ENCODE measurements at places on chromosomes 12 and 14.
A peak's percentile ranks its signal among the peaks of the same experiment; 100 is the strongest.

GRCh38 chr14:67285876-67286452 lies 44.7 kb downstream of the PALS1 start:
- no peaks in the 10 kb centered on the region for H3K4me1 ChIP-seq
- H3K36me3 ChIP-seq = no peaks in the 10 kb centered on the region
- no peak overlapping the region for H3K27ac ChIP-seq
- H3K4me3 ChIP-seq = no peak overlapping the region
- DNase-seq = no peak

- H3K27ac ChIP-seq = no peak overlapping the region
- no peaks in the 10 kb centered on the region for H3K36me3 ChIP-seq
- no peaks in the 10 kb centered on the region for H3K27me3 ChIP-seq
- H3K4me3 ChIP-seq = no peak overlapping the region
- no peak for DNase-seq
Measured at GRCh38 chr12:45681465-45681864, 48.0 kb upstream of the ARID2 start.

DNA sequence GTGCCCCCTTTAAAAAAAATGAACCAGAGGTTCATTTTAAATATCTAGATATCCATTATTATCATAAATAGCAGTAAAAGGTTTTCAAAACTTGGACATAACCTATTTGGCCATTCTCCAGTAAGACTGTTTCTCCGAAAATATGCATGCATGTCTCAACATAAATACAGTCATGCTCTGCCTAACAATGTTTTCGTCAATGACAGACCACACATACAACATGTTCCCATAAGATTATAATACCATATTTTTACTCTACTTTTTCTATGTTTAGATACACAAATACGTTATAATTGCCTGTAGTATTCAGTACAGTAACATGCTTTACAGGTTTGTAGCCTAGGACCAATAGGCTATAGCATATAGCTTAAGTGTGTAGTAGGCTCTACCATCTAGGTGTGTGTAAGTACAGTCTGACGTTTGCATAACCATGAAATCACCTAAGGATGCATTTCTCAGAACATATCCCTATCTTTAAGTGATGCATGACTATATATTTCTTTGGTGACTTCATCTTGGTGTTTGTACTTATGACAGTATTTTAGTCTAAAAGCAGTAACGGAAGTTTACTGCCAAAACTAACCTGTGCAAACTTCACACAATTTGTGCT lies 3.2 kb downstream of the TMEM19 start:
- H3K36me3 ChIP-seq = no peaks in the 10 kb centered on the region
- no peak for DNase-seq
- no peak overlapping the region for H3K4me3 ChIP-seq
- H3K27ac ChIP-seq = no peak overlapping the region
- no peaks in the 10 kb centered on the region for H3K27me3 ChIP-seq

DNA sequence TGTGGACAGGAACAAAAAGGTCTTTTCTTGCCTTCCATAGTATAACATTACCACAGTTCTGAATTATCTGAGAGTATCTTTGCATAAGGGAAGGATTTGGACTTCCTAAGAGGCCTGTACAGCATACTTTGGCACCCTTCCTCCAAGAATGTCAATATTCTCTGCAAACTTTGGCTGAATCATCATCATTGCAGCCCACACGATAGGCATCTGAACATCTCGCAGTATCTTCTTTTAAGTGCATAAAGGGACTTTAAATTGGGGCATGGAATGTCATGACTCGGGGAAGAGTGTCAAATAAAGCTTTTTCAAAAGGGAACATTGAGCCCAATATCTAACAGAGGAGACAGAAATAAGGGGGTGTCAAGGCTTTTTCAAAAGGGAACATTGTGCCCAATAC lies 646.2 kb upstream of the STXBP6 start:
- no peak overlapping the region for H3K27ac ChIP-seq
- no peak overlapping the region for H3K4me3 ChIP-seq
- no peaks in the 10 kb centered on the region for H3K4me1 ChIP-seq

- H3K4me1 ChIP-seq = no peaks in the 10 kb centered on the region
- DNase-seq = no peak
- H3K36me3 ChIP-seq = no peaks in the 10 kb centered on the region
Measured at GRCh38 chr12:47214001-47214619, 134.4 kb upstream of the AMIGO2 start.

GRCh38 chr12:92539110-92539749 lies 163.6 kb upstream of the PLEKHG7 start:
- H3K27me3 ChIP-seq = no peaks in the 10 kb centered on the region
- no peak for DNase-seq
- H3K4me3 ChIP-seq = no peak overlapping the region
- H3K27ac ChIP-seq = no peak overlapping the region
- H3K4me1 ChIP-seq = peaks cover 4% of the 10 kb centered on the region

GRCh38 chr12:53474819-53475218 lies 22.9 kb downstream of the PCBP2 start:
- no peaks in the 10 kb centered on the region for H3K27me3 ChIP-seq
- H3K27ac ChIP-seq = peak overlapping the region; percentile 56
- no peaks in the 10 kb centered on the region for H3K36me3 ChIP-seq
- no peak overlapping the region for H3K4me3 ChIP-seq
- no peak for DNase-seq

- no peak overlapping the region for H3K27ac ChIP-seq
- no peaks in the 10 kb centered on the region for H3K36me3 ChIP-seq
Measured at GRCh38 chr12:89657066-89657465, 51.6 kb downstream of the ATP2B1 start.

GRCh38 chr12:23614280-23614679 lies 335.2 kb downstream of the SOX5 start:
- H3K27ac ChIP-seq = no peak overlapping the region
- no peaks in the 10 kb centered on the region for H3K36me3 ChIP-seq
- no peaks in the 10 kb centered on the region for H3K27me3 ChIP-seq
- no peaks in the 10 kb centered on the region for H3K4me1 ChIP-seq

GRCh38 chr14:52272375-52272774 lies 4.9 kb downstream of the PTGDR start:
- H3K27me3 ChIP-seq = no peaks in the 10 kb centered on the region
- H3K4me3 ChIP-seq = no peak overlapping the region
- H3K36me3 ChIP-seq = no peaks in the 10 kb centered on the region

- no peak overlapping the region for H3K27ac ChIP-seq
- H3K4me1 ChIP-seq = no peaks in the 10 kb centered on the region
- H3K4me3 ChIP-seq = no peak overlapping the region
- DNase-seq = no peak
- H3K36me3 ChIP-seq = no peaks in the 10 kb centered on the region
- no peaks in the 10 kb centered on the region for H3K27me3 ChIP-seq
Measured at GRCh38 chr12:69354556-69355187, 4.9 kb upstream of the YEATS4 start.

- no peaks in the 10 kb centered on the region for H3K4me1 ChIP-seq
- H3K27ac ChIP-seq = no peak overlapping the region
- no peaks in the 10 kb centered on the region for H3K36me3 ChIP-seq
- DNase-seq = no peak
- H3K27me3 ChIP-seq = no peaks in the 10 kb centered on the region
- H3K4me3 ChIP-seq = no peak overlapping the region
Measured at GRCh38 chr14:104247336-104248202, 109.2 kb downstream of the KIF26A start.

DNA sequence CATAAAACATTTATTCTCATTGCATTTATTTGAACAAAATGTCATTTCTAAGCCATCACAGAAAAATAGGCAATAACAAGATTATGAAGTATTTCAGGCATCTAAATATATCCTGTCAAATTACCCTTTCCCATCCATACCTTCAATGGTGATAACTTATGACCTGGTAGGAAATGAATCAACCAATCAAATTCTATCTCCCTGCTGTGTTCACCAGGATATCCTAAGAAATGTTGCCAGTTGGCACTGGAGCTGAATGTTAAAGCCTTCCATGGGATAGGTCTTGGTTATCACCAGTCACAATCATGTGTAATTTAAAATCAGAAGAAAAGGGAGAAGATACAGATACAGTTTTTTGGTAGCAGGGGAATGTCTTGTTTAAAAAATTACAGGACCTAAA lies 23.7 kb downstream of the BMP4 start:
- H3K36me3 ChIP-seq = no peaks in the 10 kb centered on the region
- no peak for DNase-seq
- no peaks in the 10 kb centered on the region for H3K4me1 ChIP-seq
- H3K4me3 ChIP-seq = no peak overlapping the region

DNA sequence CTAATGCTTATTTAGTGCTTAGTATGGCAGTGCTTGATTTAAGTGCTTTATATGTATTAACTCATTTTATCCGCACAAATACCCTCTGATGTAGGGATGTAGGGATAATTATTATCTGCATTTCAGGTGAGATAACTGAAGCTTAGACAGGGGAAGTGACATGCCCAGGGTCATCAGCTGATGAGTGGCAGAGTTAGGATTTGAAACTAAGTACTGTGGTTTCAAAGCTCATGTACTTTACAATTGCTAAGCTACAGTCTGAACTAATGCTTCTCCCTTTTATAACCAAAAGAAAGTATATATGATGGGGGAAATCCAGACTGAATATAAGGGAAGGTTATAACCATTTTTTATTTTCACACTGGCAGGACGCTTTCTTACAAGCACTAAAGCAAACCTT lies 229.6 kb upstream of the NAV3 start:
- no peaks in the 10 kb centered on the region for H3K36me3 ChIP-seq
- H3K27me3 ChIP-seq = no peaks in the 10 kb centered on the region
- DNase-seq = no peak
- H3K4me3 ChIP-seq = no peak overlapping the region
- no peaks in the 10 kb centered on the region for H3K4me1 ChIP-seq
- no peak overlapping the region for H3K27ac ChIP-seq

All from testis (tissue), 5 donors.